Activated effector memory CD4-positive, alpha-beta T cell treated with Interleukin-2 at 50 U/mL for 16 hours (primary cell): ENCODE measurements at places on chromosomes 11 and 22.

- DNase-seq, result no peak
These were observed 54.3 kb downstream of the BCR start for GRCh38 chr22:23234409-23235161.

- no peak for DNase-seq
These were observed 23.8 kb downstream of the LMO2 start for GRCh38 chr11:33867996-33868646.

DNA sequence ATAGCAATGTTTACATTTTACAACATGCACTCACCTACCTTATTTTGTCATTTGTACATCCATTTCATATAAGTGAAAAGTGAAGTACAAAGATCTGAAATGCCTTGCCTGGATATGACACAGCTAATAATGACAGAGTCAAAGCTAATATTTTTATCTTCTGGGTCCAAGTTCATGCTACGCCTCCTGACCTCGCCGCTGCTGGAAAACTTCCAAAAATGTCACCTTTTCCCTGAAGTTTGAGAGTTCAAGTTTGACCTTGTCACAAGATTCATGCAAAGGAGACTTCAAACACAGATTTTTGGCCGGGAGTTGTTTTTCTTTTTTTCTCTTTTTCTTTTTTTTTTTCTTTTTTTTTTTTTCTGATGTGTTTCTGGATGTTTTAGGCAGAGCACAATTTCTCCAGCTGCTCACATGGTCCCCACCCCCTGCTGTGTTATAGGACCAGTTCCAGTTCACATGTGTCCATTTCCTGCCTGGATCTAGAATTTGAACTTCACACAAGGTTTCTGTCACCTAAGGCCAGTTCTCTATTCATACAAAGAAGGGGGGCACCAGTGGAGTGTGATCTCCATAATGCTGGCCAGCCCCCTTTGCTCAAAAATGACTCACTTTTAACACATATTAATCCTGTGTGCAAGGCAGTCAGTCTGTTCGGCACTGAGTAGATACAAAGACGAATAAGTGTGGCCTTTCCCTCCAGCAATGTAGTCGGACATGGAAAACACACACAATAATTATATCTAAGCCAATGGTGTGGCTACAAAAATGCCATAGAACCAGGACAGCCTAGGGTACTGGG is 546.8 kb downstream of the BUD13 start:
- no peak for DNase-seq

DNA sequence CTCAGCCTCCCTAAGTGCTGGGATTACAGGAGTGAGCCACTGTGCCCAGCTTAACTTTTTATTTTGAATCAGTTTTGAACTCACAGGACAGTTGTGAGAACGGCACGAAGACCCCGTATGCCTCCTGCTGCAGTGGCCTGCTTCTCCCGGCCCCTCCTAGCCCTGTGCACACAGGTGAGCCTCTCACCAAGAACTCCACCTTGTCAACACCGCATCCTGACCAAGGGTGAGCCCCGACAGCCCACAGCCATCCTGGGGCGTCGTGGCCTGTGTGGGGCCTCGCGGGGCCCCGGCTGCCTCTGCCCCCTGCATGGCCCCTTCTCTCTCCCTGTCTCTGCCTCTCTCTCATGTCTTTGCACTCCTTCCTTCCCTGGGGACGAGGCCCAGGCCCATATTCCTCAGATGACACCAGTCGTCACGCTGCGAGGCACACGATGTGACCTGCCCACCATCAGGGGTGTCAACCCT is 38.8 kb downstream of the GNB1L start:
- DNase-seq, result no peak

DNA sequence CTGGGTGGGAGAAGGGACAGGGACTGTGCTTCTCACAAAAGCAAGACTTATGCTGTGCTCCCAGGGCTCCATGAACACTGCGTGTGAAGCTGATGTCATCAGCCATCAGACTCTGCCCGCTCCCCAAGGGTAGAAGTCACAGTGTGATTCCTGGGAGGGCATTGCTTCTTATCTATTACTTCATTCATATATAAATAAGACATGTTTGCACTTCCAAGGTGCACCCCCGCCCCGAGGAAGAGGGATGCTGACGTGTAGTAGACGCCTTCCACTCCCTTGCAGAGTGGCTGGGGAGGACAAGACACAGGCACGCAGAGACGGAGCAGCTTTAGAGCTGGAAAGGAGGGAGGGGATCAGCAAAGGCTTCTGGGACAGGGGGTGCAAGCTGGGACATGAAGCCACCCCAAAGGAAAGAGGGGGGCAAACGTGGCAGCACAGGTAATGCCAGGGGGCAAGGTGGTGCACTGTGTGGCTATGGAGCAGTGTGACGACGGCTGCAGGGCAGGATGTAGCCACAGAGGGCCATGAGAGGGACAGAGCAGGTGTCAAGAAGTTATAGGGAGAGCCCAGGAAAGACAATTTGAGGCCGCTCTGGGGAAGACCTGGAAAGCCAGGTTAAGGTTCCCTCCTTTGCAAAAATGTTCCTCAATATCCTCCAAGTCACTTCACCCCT is 558.5 kb downstream of the MN1 start:
- DNase-seq, result no peak

DNA sequence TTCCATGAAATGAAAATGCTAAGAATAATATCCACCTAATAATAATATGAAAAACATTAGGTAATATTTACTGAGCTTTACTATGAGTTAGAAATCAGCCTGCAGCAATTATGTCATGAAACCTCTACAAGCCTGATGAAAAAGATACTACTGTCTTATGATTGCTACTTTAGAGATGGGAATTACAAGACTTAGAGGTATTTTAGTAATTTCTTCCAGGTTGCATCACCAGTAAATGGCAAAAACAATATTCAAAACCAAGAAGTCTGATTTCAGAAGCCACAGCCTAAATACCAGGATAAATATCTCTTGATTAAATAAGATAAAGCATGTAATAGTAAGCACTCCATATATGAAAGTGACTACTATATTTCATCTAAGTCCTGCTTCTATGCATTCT is 13.8 kb downstream of the OR5B21 start:
- no peak for DNase-seq
